ENCODE measurements at places on chromosomes 2 and 18. TPM values are rescaled to one million over a fixed set of nuclear protein-coding genes. Genes with fewer than 3 reads are reported as not detected.

GRCh38 chr2:96484091-96484490 lies 21.1 kb downstream of the NEURL3 start:
- DNase-seq = no peak

GRCh38 chr2:22485486-22485885 lies 899.5 kb upstream of the KLHL29 start:
- no peak for DNase-seq

- DNase-seq = no peak
Measured at GRCh38 chr2:137770166-137770565, 194.1 kb upstream of the HNMT start.

GRCh38 chr2:225466891-225467604 lies 67.5 kb downstream of the NYAP2 start:
- DNase-seq = no peak

- no peak for DNase-seq
Measured at GRCh38 chr2:13240789-13241487, 524.2 kb downstream of the TRIB2 start.

GRCh38 chr2:208042041-208042440 lies 16.7 kb upstream of the PLEKHM3 start:
- no peak for DNase-seq

GRCh38 chr2:191462370-191462769 lies 215.6 kb upstream of the NABP1 start:
- peak; percentile 36 for DNase-seq

DNA sequence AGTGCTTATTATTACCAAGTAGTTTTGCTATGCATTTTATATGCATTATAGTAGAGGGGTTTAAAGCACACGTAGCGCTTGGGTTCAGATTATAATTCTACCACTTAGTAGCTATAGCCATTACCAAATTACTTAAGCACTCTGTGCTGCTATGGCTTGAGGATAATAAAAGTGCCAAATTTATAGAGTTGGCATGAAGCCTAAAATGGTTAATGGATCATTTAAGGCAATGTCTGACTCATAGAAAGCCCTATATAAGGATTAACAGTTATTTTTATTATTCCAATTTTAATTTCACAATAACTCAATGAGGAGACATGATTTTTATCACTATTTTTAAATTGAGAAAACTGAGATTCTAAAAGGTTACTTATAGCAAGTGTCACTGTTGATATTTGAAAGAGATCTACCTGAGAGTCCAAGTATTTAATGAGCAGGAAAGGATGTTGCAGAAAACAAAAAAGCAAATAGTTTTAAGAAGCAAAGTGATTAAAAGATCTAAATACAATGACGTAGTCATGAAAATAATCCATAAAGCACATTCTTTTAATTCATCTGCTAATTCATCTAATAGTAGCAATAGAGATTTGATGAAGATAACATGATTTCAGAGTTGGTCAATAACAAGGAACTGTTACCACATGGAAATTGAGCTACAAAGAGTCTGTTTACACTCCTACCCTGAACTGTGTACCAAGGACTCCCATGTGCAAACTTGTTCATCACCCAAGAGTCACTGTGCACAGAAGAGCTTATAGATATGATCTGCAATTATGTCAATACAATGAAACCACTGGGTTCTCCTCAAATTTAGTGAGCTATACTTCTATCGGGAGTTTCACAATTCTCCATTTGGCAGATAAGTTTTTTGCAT lies 78.8 kb upstream of the DTNA start:
- DNase-seq = no peak

The ACKR3 gene
- 54.6 TPM for polyA plus RNA-seq

The NDUFS1 gene
- 74.1 TPM for polyA plus RNA-seq

The GRHL1 gene
- polyA plus RNA-seq = 6.0 TPM

The GYPC gene
- 108 TPM for polyA plus RNA-seq

The DAW1 gene
- polyA plus RNA-seq = not detected

Measured in left renal pelvis (tissue), 4 donors.